Memory B cell (primary cell): ENCODE measurements at places on chromosomes 6 and 20.

GRCh38 chr6:130848945-130849344 is 21.7 kb downstream of the SMLR1 start:
- DNase-seq = no peak

GRCh38 chr6:134233180-134233955 is 84.5 kb downstream of the SGK1 start:
- no peak for DNase-seq

DNA sequence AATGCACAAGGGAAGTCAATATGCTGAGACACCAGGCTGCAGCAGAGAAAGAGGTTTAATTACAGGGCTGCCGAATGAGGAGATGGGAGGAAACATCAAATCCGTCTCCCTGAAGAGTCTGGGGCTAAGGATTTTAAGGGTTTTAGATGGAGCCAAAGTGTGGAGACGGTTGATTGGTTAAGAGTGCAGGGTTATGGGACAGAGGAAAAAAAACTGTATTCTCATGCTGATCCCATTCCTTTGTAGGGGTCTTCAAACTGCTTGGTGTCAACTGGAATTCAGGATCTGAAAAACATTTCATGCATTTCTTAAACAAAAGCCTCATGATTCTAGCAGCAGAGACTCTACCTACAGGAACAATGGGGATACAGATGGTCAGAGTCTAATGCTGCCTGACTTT is 96.1 kb upstream of the SYNDIG1 start:
- DNase-seq = no peak

DNA sequence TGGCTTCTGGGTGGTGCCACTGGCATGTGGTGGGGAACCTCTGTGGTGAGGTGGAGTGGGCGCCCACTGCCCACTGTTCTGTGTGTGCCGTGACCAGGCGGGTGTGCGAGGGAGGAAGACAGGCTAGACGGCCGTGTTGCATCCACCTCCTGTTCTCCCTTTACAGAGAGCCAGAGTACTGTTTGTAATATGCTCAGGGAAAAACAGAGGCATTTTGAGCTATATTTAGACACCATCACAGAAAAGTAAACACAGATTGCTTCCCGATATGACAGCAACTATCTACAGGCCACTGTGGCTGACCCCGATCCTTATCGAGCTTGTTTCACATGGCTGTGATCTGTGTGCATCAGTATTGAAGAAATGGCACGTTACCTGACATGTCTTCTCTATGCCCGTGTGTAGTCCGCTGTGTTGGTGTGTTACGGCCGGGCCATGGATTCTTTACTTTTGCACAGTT is 45.6 kb downstream of the ARID1B start:
- no peak for DNase-seq

- DNase-seq = no peak
Measured at GRCh38 chr6:166563805-166564204, 22.7 kb downstream of the RAMACL start.

DNA sequence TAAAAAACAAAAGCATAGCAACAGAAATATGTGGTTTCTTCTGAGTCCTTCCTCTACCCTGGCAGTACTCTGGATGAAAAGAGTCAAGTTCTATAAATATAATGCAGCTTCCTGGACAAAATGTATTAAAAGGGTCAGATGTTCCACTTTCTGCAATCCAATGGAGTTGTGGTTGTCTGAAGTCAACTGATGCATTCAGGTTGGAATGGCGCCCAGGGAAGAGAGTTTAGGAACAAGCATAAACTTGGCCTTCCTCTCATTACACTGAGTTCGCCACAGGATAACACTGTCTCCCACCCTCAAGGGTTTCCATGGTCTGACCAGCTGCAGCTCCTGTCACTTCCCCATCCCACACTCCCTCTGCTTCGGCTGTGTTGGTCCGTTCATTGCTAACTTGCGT is 66.4 kb downstream of the PLEKHG1 start:
- DNase-seq = no peak

GRCh38 chr6:11705069-11705468 is 73.5 kb downstream of the ADTRP start:
- DNase-seq = no peak
